SJSA1 (cell line): ENCODE measurements at places on chromosomes 1 and 21. TPM values are rescaled to one million over a fixed set of nuclear protein-coding genes. Genes with fewer than 3 reads are reported as not detected.
A peak's percentile ranks its signal among the peaks of the same experiment; 100 is the strongest.

DNA sequence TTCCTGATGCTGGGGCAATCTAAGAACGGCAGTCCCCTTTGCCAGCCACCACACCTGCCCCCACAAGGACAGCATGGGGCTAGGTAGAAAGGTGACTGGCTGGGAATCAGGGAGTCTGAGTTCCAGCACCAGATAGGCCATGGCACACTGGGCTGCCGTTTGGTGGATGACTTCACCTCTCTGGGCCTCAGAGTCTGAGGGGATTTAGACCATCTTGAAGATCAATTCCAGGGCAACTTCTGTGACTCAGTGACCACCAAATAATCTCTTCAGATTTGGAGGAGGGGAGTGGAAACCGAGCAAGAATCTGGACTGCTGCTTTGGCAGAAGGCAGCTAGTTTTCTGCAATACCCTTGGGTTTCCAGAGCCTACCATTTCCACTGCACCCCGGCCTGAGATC lies 92.1 kb upstream of the EDN2 start:
- no peaks in the 10 kb centered on the region for H3K27me3 ChIP-seq
- H3K4me3 ChIP-seq: no peak overlapping the region
- H3K36me3 ChIP-seq: peaks cover 2% of the 10 kb centered on the region; the same call in 1 of the 2 replicates
- no peak overlapping the region for H3K27ac ChIP-seq

GRCh38 chr1:201252944-201253371 lies 30.3 kb upstream of the PKP1 start:
- no peak overlapping the region for H3K4me3 ChIP-seq
- no peak overlapping the region for H3K27ac ChIP-seq
- H3K36me3 ChIP-seq: no peaks in the 10 kb centered on the region
- H3K4me1 ChIP-seq: no peaks in the 10 kb centered on the region

DNA sequence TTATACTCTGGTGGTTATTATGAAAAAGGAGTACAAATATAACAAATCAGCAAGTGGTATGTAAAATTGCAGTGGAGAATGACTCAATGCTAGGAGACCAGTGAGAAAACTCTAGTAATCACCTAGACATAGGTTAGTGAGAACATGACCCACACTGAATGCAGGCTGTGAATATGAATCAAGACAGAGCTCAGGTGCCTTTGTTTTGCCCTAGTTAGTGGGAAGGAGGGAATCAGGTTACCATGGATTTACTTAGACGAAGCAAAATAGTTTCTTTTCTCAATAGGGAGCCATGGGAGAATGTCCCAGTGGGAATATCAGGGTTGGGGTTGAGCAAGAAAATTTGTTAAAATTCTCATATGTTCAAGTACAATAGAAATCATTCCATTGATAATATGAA lies 10.6 kb upstream of the GCLM start:
- no peaks in the 10 kb centered on the region for H3K4me1 ChIP-seq
- no peak overlapping the region for H3K27ac ChIP-seq
- H3K36me3 ChIP-seq: no peaks in the 10 kb centered on the region
- H3K4me3 ChIP-seq: no peak overlapping the region
- no peaks in the 10 kb centered on the region for H3K27me3 ChIP-seq

DNA sequence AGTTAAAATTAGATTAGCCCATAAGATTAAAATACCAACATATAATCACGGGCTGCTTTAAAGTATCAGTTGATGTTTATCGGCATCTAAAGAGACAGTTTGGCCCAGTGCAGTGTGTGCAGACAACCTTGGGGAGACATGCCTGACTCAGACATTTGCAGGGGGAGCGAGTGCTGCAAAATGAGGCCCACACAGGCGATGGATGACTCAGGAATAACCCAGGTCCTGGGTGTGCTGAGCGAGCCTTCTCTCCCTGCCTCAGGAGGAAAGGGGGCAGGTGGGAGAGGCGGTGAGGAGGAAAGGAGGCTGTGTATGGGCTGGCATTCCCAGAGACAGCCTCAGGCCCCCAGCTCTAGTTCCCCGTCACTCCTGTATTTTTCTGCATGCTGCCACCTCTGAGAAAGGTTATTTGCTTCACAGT lies 9.0 kb downstream of the SLC9A1 start:
- H3K36me3 ChIP-seq: no peaks in the 10 kb centered on the region
- peak overlapping the region; percentile 27 for H3K27ac ChIP-seq
- no peaks in the 10 kb centered on the region for H3K27me3 ChIP-seq

- no peaks in the 10 kb centered on the region for H3K4me1 ChIP-seq
- H3K36me3 ChIP-seq: no peaks in the 10 kb centered on the region
- H3K27me3 ChIP-seq: no peaks in the 10 kb centered on the region
- no peak overlapping the region for H3K4me3 ChIP-seq
- DNase-seq: no peak
- no peak overlapping the region for H3K27ac ChIP-seq
Measured at GRCh38 chr21:15327637-15328265, 263.0 kb upstream of the NRIP1 start.

Gene DCDC2B
- total RNA-seq: not detected in 2 replicates

Gene HLX
- 5.2 and 8.3 TPM in 2 replicates for total RNA-seq

- H3K4me1 ChIP-seq: no peaks in the 10 kb centered on the region
- H3K36me3 ChIP-seq: no peaks in the 10 kb centered on the region
- no peak overlapping the region for H3K27ac ChIP-seq
- H3K4me3 ChIP-seq: no peak overlapping the region
- no peak for DNase-seq
Measured at GRCh38 chr1:167367705-167368104, 147.0 kb downstream of the POU2F1 start.

Gene PAPPA2
- 1.2 TPM in 2 replicates for total RNA-seq

Gene FCGR3A
- total RNA-seq: not detected in 2 replicates

DNA sequence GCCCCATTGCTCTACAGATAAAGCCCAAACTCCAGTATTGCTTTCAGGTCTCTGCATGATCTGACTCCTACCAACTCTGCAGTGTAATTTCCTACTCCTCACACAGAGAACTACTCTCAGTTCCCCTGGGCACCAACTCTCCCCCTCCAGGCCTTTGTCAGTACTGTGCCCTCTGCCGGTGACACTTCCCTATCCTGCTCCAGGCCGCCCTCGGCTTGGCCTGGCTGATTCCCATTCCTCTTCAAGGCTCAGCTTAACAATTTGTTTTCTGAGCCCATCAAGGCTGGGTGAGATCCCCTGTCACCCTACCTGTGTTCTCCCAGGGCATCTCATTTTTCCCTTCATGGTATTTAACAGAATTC lies 2.6 kb downstream of the SLAMF8 start:
- no peak overlapping the region for H3K4me3 ChIP-seq
- H3K36me3 ChIP-seq: no peaks in the 10 kb centered on the region
- no peak overlapping the region for H3K27ac ChIP-seq
- H3K27me3 ChIP-seq: no peaks in the 10 kb centered on the region

DNA sequence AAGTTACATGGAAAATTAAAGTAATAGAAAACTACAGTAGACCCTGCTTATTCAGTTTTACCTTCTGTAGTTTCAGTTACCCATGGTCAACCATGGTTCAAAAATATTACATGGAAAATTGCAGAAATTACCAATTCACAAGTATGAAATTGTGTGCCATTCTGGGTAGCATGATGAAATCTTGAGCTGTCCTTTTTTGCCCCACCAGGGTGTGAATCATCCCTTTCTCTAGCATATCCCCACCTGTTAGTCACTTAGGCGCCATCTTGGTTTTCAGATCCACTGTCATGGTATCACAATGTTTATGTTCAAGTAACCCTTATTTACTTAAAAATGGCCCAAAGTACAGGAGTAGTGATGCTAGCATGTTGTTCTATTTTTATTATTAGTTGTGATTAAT lies 3.5 kb upstream of the LRIF1 start:
- H3K4me3 ChIP-seq: no peak overlapping the region
- H3K27ac ChIP-seq: no peak overlapping the region
- no peaks in the 10 kb centered on the region for H3K27me3 ChIP-seq
- no peak for DNase-seq

GRCh38 chr1:159172614-159173291 lies 1.3 kb downstream of the CADM3 start:
- no peak overlapping the region for H3K27ac ChIP-seq
- no peaks in the 10 kb centered on the region for H3K36me3 ChIP-seq
- DNase-seq: no peak

DNA sequence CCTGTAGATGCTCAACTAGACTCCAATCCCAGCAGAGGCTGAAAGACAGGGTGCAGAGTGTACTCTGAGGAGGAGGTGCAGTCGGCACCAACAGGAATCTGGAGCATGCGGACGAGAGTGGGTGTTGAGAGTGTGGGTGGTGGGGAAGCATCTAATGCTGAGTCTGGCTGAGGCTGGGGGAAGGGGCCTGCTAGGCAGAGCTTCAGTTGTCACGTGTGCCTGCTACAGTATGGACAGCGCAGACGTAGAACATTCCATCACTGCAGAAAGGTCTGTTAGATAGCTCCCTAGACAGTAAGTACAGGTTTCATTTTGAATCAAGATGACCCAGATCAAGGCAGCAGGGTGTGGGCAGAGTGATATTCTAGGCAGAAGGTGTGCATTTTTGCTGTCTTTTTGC lies 23.1 kb downstream of the SNAP47 start:
- H3K27me3 ChIP-seq: no peaks in the 10 kb centered on the region
- peaks cover 43% of the 10 kb centered on the region for H3K4me1 ChIP-seq
- H3K4me3 ChIP-seq: no peak overlapping the region
- H3K36me3 ChIP-seq: peaks cover 44% of the 10 kb centered on the region
- no peak overlapping the region for H3K27ac ChIP-seq

Gene ASTN1
- 0.06 and 0.13 TPM in 2 replicates for total RNA-seq

DNA sequence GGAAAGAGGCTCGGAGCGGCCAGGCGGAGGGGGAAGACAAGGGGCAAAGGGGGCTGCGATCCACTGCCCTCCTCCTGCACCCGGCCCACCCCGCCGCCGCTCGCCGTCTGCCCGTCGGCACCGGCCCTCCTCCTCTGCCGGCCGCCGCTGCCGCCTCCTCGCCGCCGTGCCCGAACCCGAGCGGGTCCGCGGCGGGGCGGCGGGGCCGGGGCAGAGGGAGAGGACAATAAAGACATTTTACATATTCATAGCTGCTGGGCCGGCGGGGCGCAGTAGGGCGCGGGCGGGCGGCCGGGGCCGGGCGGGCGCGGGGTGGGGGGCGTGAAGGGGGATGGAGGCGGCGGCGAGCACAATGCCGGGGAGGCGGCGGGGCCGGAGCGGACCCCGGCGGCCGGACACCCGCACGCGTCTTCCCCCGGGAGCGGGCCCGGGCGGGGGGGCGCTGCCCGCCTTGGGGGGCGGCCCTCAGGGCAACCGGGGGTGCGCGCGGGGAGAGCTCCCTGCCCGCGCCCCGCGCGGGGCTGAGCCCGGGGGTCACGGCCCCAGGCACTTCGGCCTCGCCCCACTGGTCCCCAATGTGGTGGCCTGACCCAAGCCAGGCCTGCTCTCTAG lies 546 bp downstream of the POU2F1 start:
- H3K27me3 ChIP-seq: no peaks in the 10 kb centered on the region; the same call in 1 of the 2 replicates
- peak overlapping the region; percentile 57 for H3K4me3 ChIP-seq
- DNase-seq: no peak
- peaks cover 3% of the 10 kb centered on the region; the same call in 1 of the 2 replicates for H3K36me3 ChIP-seq

Gene LDLRAD1
- not detected in 2 replicates for total RNA-seq

GRCh38 chr21:43611598-43612369 lies 47.5 kb downstream of the HSF2BP start:
- no peaks in the 10 kb centered on the region for H3K27me3 ChIP-seq
- peak; percentile 75 for DNase-seq
- peak overlapping the region; percentile 35; the same call in 1 of the 2 replicates for H3K27ac ChIP-seq
- H3K4me3 ChIP-seq: no peak overlapping the region
- H3K36me3 ChIP-seq: no peaks in the 10 kb centered on the region
- peaks cover 67% of the 10 kb centered on the region for H3K4me1 ChIP-seq

GRCh38 chr1:200108659-200109058 lies 81.1 kb downstream of the NR5A2 start:
- no peak overlapping the region for H3K4me3 ChIP-seq
- no peaks in the 10 kb centered on the region for H3K36me3 ChIP-seq
- H3K4me1 ChIP-seq: 0 out of 2 replicates have a peak, but pooled peaks cover 6% of the 10 kb centered on the region
- no peak for DNase-seq

Gene LCE3E
- total RNA-seq: not detected in 2 replicates

DNA sequence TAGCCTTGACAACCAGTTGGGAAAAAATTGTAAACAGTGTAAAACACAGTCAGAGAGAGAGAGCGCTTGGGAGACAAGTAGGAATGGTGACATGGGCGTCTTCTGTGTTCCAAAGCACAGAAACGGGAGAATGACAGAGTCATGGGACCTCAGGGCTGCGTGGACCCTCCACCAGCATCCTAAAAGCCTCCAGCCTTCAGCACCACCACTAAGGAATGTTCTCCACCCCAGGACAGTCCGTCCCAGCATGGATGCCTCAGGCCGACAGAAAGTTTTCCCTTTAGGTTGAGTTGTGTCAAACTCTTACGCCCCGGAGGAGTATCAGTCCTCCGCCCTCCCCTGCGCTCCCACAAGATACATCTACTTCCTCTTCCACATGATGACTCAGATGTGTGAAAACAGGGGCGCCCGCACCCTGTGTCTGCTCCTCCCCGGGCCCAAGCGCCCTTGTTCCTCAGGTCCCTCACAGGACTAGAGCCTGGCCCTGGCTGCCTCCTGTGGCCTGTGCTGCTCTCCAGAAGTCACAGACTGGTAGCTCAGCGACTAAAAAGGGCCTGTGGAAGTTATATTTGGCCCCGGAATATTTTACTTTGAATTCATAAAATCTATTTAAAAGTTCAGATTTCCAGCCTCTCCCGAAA lies 63.9 kb upstream of the EFHD2 start:
- no peaks in the 10 kb centered on the region for H3K27me3 ChIP-seq
- H3K36me3 ChIP-seq: no peaks in the 10 kb centered on the region
- no peak overlapping the region for H3K27ac ChIP-seq
- H3K4me1 ChIP-seq: peaks cover 21% of the 10 kb centered on the region
- DNase-seq: no peak

Gene HSPA13
- 62.9 and 87.2 TPM in 2 replicates for total RNA-seq

- H3K4me1 ChIP-seq: no peaks in the 10 kb centered on the region
- H3K27ac ChIP-seq: no peak overlapping the region
- DNase-seq: no peak
- peaks cover 33% of the 10 kb centered on the region for H3K36me3 ChIP-seq
- no peak overlapping the region for H3K4me3 ChIP-seq
Measured at GRCh38 chr1:46020010-46020409, 112.4 kb downstream of the PIK3R3 start.

- no peaks in the 10 kb centered on the region for H3K4me1 ChIP-seq
- H3K27me3 ChIP-seq: no peaks in the 10 kb centered on the region; the same call in 1 of the 2 replicates
- no peak overlapping the region for H3K27ac ChIP-seq
- H3K4me3 ChIP-seq: no peak overlapping the region
Measured at GRCh38 chr1:90074566-90074965, 79.7 kb downstream of the ZNF326 start.

DNA sequence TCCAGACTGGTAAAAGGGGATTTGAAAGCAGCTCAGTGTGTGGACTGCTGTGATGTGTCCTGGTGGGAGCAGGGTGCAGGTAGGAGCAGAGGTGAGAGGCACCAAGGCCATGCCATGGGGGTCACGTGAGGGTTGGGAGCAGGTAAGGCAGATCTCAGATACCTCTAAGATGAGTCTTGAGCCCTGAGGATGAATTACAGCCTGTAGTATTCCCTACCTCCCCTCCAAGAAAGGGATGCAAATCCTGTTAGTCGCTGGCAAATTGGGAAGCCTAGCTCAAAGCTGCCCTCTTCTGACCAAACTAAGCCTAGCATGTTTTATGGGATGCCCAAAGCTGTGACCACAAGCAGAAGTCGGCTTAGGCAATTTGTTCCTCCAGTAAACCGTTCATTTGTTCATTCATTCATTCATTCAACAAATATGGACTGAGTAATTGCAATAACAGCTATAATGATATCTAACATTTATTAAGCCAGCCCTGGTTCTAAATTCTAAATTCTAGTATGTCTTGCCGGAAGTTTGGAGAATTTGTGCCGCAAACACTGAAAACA lies 3.9 kb upstream of the NUAK2 start:
- no peaks in the 10 kb centered on the region for H3K27me3 ChIP-seq
- no peak overlapping the region for H3K4me3 ChIP-seq
- peak overlapping the region; percentile 16; the same call in 1 of the 2 replicates for H3K27ac ChIP-seq
- DNase-seq: peak; percentile 79
- H3K4me1 ChIP-seq: peaks cover 20% of the 10 kb centered on the region
- peaks cover 2% of the 10 kb centered on the region; the same call in 1 of the 2 replicates for H3K36me3 ChIP-seq

GRCh38 chr1:201384406-201384782 lies 6.9 kb upstream of the TNNT2 start:
- no peak overlapping the region for H3K27ac ChIP-seq
- H3K4me3 ChIP-seq: no peak overlapping the region
- no peaks in the 10 kb centered on the region for H3K27me3 ChIP-seq
- DNase-seq: no peak
- no peaks in the 10 kb centered on the region for H3K36me3 ChIP-seq
